HTR-8/SVneo (cell line): ENCODE measurements at places on chromosomes 12 and 14.

DNA sequence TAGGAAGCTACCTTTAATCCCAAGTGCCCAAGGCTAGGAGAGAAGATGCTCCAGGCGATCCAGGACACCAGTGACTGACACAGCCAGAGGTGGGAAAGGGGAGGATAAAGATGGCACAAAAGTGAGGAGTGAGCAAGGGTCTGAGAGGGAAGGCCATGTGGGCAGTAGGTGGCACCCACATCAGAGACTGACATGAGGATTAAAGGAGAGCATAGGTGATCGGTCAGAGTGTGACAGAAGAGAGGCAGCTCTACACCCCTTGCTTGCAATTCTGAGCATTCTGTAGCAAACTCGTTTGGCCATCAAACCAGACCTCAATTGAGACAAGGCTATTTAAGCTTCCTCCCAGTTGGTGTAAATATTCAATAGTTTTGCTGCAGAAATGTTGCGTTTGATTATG, 724 bp upstream of the CD27 start:
- no peak for DNase-seq

GRCh38 chr14:100149851-100150611, 9.4 kb downstream of the DEGS2 start:
- DNase-seq = no peak

- DNase-seq = no peak
Measured at GRCh38 chr14:64828071-64828470, 51.6 kb downstream of the SPTB start.

DNA sequence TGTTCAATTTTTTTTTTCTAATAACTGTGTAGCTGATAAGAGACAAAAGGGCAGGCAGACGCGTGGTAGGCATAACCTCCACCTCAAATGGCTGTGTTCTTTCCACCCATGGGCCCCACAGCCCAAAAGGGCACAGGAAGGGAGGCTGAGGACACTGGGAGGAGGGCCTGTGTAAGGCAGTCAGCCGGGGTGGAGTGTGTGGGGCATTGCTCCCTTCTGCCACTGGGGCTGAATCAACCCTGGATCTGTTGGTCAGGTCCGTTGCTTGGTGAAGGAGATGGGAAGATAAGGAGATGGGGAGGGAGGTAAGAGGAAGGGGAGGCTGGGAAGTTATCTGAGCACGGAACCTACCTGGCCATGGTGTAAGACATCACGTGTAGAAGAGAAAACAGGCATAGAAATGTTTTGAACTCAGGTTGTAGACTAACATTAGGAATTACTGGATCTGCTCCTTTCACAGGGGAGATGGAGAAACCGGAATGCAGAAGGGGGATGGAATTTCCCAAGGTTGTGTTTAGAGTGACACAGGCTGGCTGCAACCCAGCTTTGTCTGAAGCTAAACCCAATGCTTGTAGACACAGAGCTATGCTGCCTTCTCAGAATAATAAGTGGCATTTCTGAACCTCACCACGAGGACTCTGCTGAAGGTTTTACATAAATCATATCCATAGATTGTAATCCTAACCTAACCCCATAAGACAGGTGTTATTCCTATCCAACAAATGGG, 138.5 kb upstream of the NOS1 start:
- DNase-seq = no peak

DNA sequence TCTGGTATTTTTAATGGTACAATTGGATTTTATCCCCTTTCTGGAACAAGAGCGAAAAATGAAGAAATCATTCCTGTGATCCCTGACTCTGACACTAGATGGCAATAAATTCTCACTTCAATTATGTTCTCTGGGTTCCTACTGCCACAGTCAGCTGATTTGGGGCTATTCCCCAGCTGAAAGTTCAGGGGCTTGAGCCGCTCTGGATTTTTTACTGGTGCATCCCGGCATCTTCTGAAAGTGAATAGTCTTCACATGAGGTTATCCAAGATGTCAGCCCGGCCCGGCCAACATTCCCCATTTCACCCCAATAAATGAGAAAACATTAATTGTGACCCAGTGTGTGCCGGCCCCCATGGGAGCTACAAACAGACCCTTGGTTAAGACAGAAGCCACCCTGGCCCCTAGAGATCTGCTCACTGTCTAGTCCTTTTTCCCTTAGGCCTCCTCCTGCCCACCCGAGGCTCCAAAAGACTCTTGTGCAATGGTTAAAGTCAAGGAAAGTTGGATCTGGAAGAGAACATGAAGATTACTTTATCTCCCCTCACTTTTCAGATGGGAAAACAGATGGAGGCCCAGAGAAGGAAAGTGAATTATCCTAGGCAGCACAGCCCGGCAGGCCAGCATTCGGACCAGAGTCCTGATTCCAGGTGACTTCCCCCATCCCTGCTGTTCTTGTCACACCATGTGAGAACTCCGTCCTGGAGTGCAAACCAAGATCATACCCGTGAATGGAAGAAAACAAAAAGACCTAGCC, 20.8 kb downstream of the CKAP4 start:
- peak; percentile 79 for DNase-seq

DNA sequence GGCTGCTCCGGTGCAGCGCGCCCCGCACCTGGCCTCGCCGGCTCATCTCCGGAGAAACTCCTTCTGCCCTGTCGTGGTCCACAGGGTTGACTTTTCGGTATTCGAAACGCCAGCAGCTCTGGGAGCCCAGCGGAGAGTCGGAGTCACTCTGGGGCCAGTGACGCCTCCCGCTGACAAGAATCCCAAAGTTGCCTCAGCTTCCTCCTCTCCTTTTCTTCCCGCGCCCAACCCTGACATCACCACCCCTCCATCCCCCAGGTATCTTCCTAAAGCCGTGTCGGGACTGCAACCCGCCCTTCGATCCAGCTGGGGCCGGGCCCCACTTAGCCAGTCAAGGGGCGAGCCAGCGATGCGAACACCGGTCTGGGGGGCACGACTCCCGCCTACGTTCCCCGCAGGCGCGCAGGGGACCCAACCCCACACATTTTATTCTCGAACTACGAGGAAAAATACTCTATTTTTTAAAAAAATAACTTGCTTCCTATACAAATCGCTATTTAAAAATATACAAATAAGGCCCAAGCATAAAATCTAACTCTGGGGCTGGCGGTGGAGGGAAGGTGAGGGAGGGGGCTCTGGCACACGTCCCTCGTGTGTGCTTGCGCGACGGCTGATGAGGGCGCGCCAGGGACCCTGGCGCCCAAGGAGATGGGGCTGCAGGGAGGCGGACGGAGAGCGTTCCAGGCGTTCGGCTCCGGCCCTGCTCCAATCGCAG, 2.1 kb downstream of the NKX2-8 start:
- DNase-seq = no peak

- no peak for DNase-seq
Measured at GRCh38 chr12:128840862-128841468, 12.3 kb upstream of the GLT1D1 start.

- DNase-seq = no peak
Measured at GRCh38 chr12:104360157-104360556, 56.6 kb downstream of the EID3 start.

- DNase-seq = no peak
Measured at GRCh38 chr12:121189131-121189530, 20.8 kb upstream of the P2RX4 start.

DNA sequence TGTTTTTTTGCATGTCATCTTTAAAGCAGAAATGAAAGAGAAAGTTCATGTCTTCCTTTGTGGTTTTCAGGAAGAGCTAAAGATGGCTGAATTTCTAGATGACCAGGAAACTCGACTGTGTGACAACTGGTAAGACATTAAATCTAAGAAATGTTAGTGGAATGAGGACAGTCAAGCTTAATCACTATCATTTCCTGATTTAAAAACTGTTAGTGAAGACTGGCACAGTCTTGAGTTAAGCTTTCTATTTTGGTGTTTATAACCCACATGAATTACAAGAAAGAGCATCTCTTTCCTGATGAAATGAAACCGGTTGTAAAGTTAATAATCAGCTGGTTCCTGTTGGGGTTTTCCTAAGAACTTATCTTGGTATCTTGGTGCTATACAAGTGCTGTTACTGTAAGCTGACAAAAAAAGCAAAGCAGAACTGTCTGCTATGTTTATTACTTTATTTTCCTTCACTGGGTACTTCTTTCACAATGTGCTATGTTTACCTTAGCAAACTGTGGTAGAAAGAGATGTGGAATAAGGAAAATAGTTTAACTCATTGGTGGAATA, 5.2 kb downstream of the TRAFD1 start:
- no peak for DNase-seq

DNA sequence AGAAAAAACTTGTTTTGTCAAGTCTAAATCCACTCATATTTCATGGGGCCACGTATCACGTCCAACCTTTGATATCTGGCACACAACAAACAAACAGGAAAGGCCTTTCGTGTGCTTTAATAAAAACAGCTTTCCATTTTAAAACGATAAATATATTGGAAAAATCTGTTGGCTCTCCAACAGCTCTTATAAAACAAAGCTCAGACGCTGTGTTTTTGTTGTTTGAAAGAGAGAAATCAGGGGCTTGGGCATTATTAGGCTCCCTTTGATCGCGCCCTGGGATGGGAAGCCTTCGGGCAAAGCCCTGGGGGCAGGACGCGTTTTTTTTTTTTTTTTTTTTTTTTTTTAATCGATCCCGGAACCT, 429 bp upstream of the PLEKHA5 start:
- DNase-seq = no peak

DNA sequence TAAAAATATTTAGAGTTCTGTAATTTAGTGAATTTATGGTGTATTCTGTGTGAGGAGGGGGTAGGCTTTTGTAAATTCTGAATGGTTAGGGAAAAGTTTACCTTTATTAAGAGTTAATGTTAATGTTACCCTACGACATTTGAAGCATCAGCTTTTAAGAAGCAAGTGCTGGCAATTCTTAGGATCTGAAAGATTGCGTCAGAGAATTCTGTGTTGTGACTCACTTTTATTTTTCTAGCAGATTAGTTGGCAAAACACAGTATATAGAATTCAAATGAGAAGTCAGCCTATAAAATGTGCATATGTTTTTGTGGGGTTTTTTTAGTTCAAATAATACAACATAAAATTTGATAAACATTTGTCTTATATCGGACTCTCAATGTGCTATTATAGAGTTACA, 97.6 kb downstream of the RAD52 start:
- peak; percentile 23 for DNase-seq

DNA sequence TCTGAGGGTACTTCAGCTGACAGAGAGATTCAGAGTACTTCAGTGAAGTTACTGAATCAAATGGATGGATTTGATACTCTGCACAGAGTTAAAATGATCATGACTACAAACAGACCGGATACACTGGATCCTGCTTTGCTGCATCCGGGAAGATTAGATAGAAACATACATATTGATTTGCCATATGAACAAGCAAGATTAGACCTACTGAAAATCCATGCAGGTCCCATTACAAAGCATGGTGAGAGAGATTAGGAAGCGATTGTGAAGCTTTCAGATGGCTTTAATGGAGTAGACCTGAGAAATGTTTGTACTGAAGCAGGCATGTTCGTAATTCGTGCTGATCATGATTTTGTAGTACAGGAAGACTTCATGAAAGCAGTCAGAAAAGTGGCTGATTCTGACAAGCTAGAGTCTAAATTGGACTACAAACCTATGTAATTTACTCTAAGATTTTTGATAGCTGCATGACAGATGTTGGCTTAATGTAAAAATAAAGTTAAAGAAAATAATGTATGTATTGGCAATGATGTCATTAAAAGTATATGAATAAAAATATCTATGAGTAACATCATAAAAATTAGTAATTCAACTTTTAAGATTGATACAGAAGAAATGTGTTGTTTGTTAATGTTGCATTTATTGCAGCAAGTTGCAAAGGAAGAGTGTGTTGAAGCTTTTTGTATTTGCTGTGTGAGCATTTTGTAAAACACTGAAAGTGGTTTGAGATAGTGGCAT, 136.1 kb upstream of the RAP1B start:
- DNase-seq = no peak

- no peak for DNase-seq
Measured at GRCh38 chr12:87939182-87939581, 90.0 kb downstream of the C12orf50 start.

- DNase-seq = peak; percentile 67
Measured at GRCh38 chr12:6700646-6701051, at the start of gene PIANP. PIANP (minus strand) TSS chr12:6700815; CDS start chr12:6698061, 2,754 bp downstream.

- DNase-seq = peak; percentile 41
Measured at GRCh38 chr12:51848841-51849735, 570 bp upstream of the FIGNL2 start.

DNA sequence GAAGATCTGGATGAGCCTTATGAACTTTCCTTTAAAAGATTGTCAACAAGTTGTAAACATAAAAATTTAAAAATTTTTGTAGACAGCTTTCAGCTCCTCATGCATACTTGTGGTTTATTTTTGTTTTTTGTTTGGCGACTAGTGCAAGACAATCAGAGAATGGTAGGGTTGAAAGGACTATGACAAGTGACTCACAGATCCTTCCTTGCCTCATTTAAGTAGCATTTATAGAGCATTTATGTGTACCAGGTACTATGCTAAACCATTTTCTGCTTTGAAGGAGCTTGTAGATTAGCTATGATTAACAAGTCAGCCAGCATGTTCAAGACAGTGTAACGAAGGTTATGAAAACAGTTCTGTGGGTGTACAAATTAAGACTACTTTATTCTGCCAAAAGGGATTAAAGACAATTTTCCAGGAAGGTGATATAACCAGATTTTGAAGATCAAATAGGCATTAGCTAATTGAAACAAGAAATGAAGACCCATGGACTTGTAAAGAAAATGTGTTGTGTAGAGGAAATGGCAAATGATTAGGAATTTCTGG, 122.0 kb downstream of the PCNX1 start:
- no peak for DNase-seq

- no peak for DNase-seq
Measured at GRCh38 chr14:105495990-105496830, 5.2 kb downstream of the TEDC1 start.

DNA sequence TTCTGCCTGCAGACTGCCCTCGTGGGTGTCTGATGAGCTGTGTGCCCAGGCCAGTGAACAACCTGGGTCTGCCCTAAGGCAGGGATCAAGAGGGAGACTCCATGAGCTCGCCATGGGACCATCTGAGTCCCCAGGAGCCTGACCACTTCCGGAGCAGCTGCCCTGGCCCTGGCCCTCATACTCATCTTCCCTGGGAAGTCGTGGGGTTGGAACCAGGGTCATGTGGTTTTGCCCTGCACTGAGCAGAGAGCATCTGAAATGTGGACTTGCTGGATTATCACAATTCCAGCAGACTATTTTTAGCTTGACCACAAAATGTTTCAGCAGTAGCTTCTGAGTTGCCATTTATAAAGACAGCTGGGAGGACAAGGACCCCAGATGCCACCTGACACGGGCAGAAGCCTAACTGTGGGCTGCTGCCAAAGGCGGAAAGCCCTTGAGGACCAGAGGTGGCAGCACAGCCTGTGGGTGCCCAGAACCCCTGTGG, 6.7 kb downstream of the BTBD6 start:
- no peak for DNase-seq
